ENCODE measurements at places on chromosomes 7 and 10.

DNA sequence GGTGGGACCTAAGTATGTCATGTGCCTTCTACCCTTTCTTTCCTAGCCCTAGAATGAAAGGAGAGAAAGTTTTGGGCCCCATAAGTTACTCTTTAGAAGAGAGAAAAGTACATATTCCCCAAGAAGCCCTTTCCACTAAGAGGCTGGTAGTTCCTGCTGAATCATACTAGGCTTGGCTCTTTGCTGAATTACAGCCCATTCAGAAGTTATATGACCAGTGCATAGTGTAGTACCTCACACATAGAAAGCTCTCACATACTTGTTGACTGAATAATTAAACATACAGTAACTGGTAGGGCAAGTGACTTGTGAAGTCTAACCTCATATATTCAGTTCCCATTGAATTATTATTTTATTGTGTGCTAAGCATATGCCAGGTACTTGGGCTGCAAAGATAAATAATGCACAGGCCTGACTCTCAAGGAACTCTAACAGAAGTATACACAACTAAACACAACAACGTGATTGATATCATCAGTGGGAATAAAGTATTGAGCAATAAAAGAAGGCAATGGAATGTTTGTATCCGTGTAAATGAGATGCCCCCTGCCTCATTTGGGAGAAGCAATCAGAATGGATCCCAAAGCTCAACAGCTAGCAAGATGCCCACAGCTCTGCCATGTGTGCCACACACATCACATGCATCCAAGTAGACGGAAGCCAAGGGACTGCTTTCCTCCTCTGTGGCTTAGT is 38.9 kb upstream of the UBN2 start:
- DNase-seq = no peak

DNA sequence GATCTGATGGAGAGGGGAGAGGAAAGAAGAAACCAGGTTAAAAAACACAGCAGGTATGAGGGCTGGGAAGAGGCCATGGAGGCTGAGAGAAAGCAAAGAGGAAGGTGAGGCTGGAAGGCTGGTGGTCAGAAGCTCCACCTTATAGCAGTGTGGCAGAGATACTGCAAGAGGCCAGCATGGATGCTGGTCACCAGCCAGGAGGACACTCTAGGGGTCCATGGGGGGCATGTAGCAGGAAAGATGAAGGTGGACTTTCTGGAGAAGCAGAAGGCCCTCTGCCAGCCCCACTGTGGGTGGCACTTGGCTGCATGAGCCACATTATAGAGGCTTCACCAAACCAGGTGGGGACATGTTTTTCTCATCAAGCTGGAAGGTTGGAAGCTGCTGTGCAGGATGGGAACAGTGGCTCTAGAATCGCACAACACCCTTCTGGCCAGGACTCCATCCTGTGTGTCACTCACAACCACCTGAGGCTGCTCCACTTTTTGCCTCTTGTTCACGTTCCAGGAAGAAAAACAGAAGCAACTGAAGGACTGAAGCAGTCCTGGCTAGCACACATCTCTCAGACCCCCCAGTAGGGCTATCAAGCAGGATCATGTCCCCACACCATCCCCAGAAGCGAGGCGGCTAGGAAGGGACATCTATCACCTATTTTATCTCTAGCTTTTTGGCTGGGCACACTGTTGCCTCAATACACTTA is 587.5 kb upstream of the MGMT start:
- no peak for DNase-seq

DNA sequence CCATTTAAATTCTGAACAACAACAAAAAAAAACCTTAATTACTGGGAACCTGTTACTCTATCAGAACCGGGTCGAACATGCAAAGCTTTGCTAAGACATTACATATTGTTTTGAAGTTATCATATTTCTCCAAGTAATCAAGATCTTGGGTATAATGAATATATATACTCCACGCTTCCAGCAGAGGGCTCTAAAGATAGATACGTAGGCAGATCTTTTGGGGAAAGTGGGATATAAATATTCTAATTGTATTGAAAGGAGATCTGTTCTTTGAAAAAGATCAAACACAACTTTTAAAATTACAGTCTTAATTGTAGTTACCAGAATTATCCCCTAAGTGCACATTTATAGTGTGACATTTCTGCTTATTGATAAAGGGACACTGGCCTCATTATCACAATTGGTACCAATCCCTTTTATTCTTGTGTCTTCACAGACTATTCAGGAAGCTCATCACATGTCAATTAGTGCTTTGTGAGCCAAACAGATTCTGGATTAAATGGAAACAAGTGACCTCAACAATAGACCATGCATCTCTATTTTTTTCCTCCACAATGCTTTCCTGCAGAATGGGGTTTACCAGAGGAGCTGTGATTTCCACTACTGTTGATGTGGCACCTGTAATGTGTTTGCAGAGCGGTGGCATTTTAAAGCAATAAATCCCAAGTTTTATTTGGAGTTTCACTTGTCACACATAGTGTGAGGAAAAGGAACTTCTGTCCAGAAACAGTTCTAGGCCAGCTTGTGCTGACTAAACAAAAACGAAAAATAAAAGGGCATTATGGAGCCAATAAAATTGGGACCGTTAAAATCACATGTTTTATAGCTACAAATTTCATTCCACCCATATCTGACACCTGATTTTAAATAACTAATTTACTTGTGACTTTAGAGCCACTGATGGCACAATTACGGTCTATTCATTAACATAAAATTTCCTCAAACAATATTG is 122.4 kb downstream of the CTTNBP2 start:
- no peak for DNase-seq

DNA sequence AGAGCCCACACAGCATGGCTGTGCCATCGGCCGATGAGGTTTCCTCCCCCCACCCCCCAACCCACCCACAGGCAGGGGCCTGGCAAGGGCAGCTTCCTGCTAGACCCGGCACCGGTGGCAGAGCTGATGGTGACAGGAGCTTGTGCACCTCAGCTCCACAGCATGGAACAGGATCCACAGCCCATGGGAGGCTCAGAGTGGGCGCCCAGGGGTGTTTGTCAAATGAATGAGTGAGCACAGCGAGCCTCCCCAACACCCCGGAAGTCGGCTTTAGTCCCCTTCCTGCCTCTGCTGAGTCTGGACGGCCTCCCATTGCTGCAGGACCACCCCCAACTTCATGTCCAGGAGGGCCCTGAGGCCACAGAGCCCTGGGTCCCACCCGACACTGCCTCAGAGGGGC is 68.9 kb downstream of the PDGFA start:
- DNase-seq = no peak

GRCh38 chr7:34019301-34019790 is 114.0 kb downstream of the BMPER start:
- DNase-seq = no peak

Data from brain pericyte (primary cell).